ENCODE measurements at places on chromosomes 3 and 15. TPM values are rescaled to one million over a fixed set of nuclear protein-coding genes. Genes with fewer than 3 reads are reported as not detected.

DNA sequence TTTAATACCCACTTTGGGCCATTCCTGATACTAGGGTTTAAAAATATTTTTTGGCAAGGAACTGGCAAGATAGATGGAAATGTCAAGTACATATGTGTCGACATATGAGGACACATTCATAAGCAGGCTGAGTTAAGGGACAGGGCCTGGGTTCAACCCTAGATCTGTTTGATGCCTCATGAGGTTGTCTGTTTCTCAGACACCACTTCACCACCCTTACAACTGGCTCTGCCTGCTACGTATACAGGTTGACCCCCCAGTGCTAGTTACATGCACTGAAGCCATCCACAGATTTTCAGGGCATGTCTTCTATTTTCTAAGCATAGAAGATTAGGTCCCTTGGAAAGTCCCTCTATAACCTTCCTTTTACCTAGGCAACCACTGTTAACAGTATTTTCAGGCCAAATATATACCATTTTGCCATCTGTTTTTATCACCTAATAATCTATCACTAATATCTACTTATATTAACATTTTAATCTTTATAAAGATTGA lies 296.7 kb downstream of the PLCL2 start:
- no peak overlapping the region for H3K27ac ChIP-seq
- peaks cover 1% of the 10 kb centered on the region for H3K4me1 ChIP-seq
- no peak overlapping the region for H3K4me3 ChIP-seq
- no peaks in the 10 kb centered on the region for H3K27me3 ChIP-seq

PDZRN3 gene
- 17.0 TPM for total RNA-seq

GRCh38 chr3:189308608-189309007 lies 136.8 kb downstream of the TPRG1 start:
- H3K4me3 ChIP-seq: no peak overlapping the region
- H3K27ac ChIP-seq: no peak overlapping the region
- no peak for DNase-seq

DNA sequence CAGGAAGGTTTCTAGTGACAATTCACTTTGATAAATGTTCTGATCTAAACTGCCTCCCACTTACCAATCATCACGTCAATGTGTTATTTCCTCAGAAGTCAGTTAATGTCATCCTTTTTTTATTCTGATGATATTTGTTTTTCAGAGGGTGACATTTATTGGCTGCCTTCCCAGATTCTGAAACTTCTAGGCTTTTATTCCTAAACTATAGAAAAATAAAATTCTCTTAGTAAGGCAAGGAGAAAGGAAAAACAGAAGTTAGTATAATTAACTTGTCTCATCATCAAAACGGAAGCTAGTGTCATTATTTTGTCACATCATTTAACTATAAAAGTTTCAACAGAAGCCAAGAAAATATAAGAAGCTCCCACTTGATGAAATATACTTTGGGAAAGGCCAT lies 100.0 kb upstream of the C3orf80 start:
- H3K27me3 ChIP-seq: no peaks in the 10 kb centered on the region
- no peaks in the 10 kb centered on the region for H3K36me3 ChIP-seq
- no peak overlapping the region for H3K27ac ChIP-seq
- H3K4me3 ChIP-seq: no peak overlapping the region
- peaks cover 3% of the 10 kb centered on the region for H3K4me1 ChIP-seq
- no peak for DNase-seq

DNA sequence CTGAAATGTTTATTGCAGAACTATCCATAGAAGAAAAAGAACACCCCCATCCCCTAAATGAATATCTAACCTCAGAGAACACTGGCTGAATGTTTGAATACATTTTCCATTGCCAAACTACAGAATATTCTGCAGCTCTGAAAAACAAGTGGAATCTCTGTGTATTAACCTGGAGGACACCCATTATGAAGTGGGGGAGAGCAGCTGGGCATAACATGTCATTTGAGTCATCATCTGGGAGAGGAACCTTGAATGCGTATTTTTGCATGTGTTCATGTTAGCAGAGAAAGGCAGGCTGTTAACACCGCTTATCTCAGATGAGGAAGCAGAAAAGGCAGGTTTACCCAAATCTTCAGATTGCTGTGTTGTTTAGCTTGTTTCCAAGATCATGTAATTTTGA lies 31.5 kb downstream of the ESYT3 start:
- H3K36me3 ChIP-seq: no peaks in the 10 kb centered on the region
- H3K4me3 ChIP-seq: no peak overlapping the region
- H3K27ac ChIP-seq: no peak overlapping the region
